ENCODE measurements at places on chromosomes 5 and 9.

- DNase-seq: no peak
Measured at GRCh38 chr5:5710471-5710870, 288.0 kb downstream of the ICE1 start.

DNA sequence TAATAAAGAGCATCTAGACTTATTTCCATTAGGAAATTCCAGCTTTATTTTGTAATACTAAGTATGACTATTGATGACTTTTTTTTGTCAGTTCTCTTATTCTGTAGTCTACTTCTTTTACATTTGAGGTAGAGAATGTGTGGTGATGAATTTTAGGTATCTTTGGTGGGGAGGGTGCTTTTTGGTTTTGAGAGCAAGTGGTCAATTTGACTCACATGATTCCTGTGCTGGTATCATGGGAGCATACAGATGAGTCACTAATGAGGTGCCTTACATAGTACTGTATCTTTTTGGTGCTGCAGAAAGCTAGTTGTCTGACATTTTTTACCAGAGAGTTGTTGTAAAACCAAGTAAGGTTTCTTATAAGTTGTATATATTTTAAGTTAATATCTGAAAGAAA is 35.3 kb downstream of the ERBIN start:
- no peak for DNase-seq

DNA sequence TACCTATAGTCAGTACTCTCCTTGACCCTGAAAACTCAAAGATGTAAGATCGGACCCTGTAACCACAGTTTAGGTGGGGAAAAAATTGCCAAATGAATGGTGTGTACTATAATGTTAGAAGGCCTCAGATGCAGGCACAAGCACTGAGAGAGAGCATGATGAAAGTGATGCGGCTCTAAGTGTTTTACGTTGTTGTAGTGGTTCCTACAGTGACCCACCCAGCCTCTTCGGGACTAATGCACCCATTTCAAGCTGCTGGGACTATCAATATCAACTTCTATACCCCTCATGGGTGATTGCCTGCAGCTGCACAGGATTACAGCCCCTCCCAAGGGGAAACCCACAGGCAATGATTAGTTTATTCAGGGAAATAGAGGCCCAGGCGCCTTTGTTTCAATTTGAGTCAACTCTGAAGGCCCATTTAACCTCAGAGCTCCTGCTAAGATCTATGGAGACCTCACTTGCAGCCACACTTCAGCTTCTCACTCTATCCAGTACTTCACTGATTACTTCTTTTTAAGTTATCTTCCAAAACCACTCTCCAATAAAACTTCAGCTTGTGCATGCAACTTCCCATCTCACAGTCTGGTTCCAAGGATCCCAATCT is 340.7 kb downstream of the NR2F1-AS1 start:
- DNase-seq: no peak

DNA sequence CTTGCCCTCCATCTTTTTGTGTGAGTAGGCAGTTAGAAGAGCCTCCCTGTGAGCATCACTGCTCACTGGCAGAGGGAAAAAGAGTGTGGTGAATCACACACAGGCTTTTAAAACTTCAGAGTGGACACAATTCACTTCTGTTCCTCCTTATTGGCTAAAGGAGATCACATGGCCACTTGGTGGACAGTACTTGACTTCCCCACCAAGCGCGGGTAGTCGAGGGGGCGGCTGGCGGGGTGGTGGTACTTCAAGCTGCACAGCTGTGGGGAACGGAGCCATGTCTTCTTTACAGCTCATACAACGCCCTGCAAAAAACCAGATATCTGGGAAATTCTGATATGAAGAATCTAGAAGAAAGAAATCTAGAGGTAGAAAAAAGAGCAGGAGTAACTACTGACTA is 95.4 kb downstream of the PAM start:
- no peak for DNase-seq

GRCh38 chr5:130955041-130955440 is 210.0 kb downstream of the HINT1 start:
- no peak for DNase-seq

GRCh38 chr9:3511551-3511950 is 14.2 kb downstream of the RFX3 start:
- no peak for DNase-seq
